ENCODE measurements at places on chromosomes 6 and 20.

GRCh38 chr6:17431581-17431980 is 38.2 kb downstream of the CAP2 start:
- DNase-seq = no peak

- no peak for DNase-seq
These were observed 192.3 kb downstream of the DST start for GRCh38 chr6:56450376-56450775.

GRCh38 chr20:5058873-5059272 is 57.6 kb upstream of the SLC23A2 start:
- no peak for DNase-seq

GRCh38 chr6:491233-491632 is 99.7 kb downstream of the IRF4 start:
- DNase-seq = no peak

- DNase-seq = no peak
These were observed 251.5 kb downstream of the HIVEP2 start for GRCh38 chr6:142693441-142693840.

GRCh38 chr6:124056407-124057334 is 253.0 kb downstream of the NKAIN2 start:
- no peak for DNase-seq

DNA sequence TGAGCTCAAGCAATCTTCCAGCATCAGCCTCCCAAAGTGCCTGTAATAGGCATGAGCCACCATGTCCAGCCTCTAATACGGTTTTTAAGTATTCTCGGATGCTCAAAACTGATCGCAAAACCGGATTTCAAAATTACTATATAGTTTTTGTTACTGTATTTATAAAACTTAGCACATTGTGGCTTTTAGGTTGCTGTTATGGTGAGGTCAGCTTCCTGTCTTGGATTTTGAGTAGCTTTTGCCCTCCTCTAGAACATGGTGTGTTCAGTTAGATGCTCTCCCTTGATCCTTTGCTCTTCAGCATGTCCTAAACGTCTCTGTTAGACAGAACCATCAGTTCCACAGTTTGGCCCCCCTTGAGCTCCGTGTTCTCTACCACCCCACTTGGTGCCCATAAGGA is 96.2 kb downstream of the RPP40 start:
- no peak for DNase-seq

DNA sequence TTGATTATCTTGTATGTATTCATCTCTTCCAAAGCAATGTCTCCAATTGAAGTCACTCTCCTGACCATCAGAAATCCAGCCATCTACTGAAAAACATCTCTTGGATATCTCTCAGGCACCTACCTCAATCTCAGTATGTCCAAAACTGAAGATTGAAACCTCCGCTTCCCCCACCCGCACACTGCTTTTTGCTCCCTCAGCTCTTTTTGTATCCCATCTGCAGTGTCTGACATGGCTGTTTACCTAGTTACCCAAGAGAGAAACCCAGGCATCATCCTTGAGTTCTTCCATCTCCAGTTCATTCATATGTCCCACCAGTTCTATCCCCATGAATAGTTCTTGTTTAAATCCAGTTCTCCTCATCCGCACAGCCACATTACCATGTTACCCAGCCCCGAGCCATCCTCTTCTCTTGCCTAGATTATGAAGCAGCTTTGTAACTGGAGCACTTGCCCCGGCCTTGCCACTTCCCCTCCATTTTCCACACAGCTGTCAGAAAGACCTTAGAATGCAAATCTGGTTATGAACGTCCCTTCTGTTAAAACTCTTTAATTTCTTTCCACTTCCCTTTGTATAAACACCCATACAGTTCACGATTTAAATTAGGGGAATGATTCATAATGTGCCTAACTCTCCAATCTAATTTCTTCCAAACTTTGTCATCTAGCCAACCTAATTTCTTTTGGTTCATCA is 40.5 kb upstream of the GCLC start:
- DNase-seq = no peak

DNA sequence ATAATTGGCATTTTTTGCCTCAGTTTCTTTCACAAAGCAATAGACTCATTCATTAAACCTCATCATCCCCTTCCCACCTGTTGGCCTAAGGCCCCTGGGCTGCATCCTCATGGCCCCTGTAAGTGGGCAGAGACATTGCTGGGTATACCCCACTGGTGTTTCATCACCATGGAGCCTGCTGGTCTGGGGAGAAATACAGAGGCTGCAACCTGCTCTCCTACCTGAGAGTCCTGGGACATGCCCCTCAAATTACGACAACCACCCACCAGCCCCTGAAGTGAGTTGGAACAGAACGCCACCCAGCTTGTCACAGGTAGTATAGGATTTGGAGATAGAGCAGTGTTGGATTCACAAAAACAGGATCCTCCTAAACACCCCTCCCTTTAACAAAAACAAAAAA is 190.8 kb downstream of the ANKRD60 start:
- no peak for DNase-seq

DNA sequence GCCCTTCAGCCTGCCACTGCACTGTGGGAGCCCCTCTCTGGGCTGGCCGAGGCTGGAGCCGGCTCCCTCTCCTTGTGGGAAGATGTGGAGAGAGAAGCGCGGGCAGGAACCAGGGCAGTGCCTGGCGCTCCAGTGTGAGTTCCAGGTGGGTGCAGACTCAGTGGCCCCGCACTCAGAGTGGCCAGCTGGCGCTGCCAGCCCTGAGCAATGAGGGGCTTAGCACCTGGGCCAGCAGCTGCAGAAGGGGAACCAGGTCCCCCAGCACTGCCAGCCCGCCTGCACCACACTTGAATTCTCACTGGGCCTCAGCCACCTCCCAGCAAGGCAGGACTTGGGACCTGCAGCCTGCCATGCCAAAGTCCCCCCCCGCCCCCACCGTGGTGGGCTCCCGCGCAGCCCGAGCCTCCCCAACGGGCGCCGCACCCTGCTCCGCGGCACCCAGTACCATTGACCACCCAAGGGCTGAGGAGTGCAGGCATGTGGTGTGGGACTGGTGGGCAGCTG is 205.9 kb downstream of the CLVS2 start:
- DNase-seq = no peak

DNA sequence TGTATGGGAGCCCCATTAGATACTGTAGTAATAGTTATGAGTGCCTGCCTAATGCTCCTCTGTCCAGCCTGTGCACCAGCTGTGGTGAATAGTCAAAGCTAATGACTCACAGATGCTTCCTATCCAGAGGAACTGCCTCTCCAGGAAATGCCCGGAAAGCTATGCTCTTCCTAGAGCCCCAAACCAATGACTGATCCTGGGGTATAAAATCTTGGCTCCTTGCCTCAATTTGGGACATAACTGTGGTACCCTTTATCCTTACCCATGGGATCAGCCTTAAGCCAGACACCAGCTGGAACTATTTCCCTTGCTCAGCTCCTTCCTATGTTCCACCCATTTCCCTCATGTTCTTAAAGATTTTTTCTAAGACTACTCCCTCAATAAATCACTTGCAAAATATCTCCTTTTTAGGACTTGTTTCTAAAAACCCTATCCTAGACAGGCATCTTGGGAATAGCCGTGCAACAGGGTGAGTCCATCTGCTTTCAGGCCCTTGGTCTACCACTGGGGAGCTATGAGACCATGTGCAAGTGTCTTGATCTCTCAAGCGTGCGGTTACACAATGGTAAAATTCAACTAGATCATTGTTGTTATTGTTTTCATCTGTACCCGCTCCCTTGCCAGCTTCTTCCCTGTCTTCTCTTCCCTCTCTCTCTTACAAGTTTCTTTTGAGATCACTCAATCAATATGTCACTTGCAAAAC is 283.7 kb downstream of the BTBD3 start:
- no peak for DNase-seq

DNA sequence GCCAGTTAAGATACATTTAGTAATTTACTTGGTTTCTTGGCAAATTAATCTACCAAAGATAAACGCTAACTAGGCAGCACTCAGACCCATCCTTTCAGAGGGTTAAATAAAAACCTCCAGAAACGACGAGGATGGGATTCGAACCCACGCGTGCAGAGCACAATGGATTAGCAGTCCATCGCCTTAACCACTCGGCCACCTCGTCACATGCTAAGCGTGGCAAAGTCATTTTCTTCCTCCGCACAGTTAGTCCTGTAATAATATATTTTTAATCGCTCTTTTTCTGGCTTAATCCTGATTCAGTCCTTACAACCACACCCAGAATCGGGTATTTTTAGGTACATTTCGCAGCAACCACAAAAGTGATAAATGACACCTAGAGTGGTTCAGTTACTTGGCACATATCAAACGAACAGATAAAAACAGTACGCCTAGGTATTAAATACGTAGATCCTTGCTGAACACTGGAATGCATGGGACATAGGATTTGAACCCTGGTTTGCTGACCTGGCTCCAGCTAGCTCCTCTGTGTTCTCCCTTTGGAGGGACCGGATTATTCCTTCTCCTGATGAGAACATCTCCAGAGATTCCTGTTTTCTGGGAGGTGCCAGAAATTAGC is 71.6 kb downstream of the GPX5 start:
- DNase-seq = no peak

- DNase-seq = no peak
These were observed 12.8 kb upstream of the MYMX start for GRCh38 chr6:44203955-44204354.

- no peak for DNase-seq
These were observed 393.7 kb downstream of the ZFAND3 start for GRCh38 chr6:38213251-38213658.

DNA sequence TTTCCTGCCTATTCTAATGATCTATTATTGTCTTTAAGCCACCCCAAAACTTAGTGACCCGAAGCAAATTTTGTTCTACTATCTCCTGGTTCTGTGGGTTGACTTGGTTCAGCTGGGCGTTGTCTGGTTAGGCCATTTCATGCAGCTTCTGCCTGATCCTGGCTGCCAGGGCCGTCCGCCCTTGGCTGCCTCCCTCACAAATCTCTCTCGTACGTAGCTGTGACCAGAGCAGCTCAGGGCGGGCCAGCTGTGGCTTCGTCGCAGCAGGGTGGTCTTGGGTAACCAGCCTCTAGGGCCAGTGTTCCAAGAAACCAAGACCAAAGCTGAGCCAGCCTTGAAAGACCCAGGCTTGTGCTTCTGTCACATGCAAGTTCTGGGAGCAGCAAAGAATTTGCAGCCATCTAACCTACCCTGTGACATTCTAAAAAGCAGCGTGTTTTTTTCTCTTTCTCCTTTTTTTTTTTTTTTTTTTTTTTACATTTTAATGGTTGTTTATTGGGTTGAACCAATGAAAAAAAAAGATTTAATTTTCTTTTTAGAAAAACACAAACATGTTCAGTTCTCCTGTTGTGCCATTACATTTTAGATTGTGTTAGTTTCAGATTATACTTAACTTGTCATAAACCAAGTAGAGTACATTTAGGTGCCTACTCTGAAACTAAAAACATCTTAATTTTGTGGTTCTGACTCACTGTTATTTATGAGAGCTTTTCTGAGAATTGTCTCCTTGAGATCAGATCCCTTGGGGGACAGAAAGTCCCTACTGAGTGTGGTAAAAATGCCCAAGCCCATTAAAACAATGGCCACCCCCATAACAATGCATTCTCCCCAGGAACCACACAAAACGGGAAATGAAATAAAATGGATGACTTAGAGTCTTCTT is 83.9 kb downstream of the ZDHHC14 start:
- DNase-seq = no peak

GRCh38 chr6:12007887-12008286 is 4.2 kb upstream of the HIVEP1 start:
- DNase-seq = no peak

DNA sequence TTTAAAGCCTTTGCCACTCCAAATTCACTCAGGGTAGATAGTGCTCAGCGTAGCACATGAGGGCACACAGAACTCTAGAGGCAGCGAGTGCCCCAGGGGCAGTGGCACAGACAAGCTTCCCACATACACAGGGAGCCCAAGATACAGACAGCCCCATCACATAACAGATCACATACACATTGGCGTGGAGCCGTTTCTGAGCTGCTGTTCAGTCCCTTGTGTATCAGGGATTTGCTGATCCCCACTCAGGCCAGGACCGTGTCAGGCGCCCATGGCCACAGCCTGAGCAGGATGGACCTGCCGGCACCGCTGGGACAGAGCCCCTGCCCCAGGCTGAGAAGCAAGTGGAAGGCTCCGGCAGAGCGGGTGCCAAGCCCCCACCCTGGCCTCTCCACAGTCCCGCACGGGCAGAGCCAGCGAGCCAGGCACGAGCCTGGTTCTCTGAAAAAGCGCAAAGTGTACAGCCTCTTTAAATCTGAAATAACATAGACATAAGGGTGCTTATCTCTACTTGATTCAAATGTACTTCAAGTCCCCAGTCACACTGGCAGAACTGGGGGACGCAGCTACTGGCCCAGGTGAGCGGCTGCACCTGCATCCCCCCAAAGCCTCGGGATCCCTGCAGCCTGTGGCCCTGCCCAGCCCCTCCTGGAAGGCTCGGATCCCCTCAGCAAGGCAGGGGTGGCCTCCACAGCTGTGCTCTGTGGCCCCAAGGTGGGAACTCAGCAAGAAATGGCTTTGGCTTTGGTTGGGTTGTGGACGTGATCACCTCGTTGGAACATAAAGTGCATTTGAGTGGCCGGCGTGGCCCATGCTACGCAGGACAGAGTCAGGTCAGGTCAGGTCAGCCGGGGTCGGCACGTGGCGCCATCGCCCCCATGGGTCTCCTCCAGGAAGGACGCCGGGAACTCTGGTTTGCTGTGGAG is 231.3 kb downstream of the ERMARD start:
- DNase-seq = no peak

DNA sequence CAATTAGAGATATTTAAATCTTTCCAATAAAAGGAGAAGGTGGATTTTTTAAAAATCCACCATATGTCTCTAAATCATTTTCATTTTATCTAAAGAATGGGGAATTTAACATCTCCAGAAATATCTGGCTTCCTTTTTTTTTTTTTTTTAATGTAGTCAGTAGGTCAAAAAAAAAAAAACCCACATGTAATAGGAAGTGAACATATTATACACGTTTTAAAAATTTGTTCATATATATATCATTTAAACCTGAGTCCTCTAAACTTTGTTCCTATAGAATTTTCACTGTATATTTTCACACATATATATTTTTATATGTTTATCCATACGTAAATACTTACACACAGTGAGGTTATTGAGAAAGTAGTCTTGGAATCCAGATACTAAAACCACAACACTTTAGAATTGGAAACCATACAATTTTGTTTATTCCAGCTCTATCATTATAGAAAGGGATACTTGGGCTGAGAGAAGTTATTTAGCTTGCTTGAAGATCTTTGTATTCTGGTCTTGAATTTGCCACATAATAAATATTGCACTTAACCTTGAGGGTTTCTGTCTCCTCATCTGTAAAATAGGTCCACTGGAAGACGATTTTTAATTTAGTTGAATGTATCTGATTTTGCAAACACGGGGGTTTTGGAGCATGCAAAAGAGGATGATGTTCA is 62.1 kb upstream of the ZNF217 start:
- no peak for DNase-seq

DNA sequence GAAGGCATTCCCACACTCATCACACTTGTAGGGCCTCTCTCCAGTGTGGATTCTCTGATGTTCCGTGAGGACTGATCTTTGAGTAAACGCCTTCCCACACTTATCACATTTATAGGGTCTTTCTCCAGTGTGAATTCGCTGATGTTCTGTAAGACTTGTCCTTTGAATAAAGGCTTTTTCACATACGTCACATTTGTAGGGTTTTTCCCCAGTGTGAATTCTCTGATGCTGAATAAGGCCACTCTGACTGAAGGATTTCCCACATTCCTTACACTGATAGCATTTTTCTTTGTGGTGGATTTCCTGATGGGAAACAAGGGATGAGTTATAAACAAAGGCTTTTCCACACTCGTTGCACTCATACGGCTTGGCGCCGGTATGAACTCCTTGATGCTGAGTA is 8.9 kb downstream of the ZSCAN12 start:
- no peak for DNase-seq

Data from stimulated activated CD8-positive, alpha-beta memory T cell treated with anti-CD3 and anti-CD28 coated beads, Interleukin-2, amount 100 ng/mL, for 1 hour (primary cell).